ENCODE measurements at places on chromosomes 12 and 14.

DNA sequence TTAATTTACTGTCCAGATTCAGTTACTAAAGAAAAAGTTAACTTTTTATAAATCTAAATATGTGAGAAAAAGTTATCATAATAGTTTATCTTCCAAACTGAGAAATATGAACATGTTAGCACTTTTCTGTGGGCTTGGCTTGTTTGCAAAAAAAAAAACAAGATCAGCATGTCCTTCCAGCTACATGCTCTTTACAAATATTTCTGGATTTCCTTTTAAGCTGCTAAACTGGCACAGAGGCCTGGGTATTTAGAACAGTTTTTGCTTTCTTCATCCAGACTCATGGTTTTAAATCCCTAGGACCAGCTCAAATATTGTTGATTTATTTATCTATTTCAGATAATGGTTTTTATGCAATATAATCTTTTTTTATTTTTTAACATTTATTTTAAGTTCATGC is 1444.5 kb upstream of the FLRT2 start:
- DNase-seq: no peak

DNA sequence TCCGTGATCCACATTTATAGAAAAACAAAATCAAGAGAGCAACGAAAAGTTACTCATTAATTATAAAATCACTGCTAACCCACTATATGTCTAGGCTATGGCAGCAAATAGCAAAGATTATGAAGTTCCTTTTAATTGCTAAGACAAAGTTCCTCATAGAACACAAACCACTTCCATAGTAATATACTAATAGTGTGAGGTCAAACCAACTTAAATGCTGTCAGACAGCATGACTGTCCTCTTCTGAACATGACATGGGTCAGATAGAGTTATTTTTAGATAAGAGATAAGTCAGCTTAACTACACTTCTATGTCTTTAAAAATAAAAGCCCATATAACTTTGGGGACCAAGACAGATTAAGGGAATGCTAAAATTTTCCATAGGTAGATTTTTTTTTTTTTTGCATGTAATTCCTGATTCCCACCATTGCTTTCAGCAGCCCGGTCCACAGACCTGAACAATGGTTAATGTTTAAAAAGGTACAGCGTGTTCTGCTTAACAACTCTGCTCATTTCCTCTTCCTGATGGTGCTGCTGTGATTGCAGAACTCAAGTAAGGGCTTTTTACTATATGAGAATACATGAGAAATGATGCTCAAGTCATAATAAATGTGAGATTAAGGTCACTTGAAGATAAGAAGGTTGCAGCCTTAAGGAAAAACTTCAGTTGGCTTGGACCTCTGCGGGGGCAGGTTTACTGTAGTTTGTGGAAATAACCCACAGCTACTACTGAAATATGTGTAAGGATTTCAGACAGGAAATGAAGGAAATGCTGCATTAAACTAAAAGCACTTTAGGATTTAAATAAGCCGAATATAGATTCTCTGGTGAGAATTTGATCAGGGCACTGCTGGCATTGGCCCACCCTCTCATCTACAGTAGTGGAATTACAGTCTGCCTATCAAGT is 37.7 kb upstream of the DUSP6 start:
- peak; percentile 87 for DNase-seq

- DNase-seq: no peak
These were observed 67.9 kb downstream of the BMP4 start for GRCh38 chr14:53888535-53889386.

GRCh38 chr12:64821116-64821630 is 3.3 kb upstream of the TBC1D30 start:
- DNase-seq: no peak

DNA sequence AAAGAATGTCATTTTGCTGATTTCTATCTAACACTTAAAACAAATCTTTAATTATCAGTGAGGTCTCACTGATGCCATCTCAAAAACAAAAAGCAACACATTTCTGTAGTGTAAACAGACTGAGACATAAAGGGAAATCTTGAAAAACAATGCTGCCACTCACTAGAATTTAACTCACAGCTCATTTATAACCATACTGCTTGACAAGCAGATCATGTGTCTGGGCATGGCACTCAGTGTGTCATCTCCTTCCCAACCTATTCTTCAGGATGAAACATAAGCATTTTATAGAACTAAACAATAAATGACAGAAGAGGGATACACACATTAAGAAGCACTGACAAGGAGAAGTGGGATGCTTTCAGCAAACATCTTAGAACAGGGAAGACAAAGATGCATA is 22.4 kb downstream of the ATF7 start:
- DNase-seq: no peak
